Breast epithelium (tissue), 4 donors: ENCODE measurements at places on chromosomes 5 and 9.
A peak's percentile ranks its signal among the peaks of the same experiment; 100 is the strongest.

DNA sequence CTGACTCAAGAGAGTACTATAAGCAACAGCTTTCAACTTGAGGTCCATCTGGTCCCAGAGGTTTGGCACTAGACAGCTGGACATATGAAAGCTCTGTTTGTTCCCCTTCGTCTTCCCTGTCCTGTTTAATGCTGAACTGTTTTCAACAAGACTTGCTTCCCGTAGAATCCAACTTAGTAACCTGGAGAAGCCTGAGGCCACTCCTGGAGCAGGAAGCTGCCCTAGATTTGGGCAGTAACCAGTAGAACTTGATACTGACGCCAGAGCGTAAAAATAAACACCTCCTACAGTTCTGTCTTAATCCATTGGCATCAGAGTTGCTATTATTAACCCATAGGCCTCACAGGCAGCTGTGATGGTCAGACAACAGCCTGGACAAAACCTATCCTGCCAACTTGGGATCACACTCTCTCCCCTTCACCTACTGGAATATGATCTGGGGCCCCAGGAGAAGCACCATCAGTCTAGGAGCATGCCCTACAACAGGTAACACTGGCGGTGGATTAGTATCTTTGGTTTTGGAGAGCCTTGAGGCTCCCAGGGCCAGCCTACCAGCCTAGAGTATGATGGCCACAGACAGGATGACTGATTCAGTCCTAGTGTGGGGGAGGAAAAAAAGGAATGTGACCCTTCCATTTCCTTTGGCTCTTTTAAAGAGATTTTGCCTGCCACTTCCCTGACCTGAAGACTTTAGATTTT, 29.2 kb downstream of the RUSC2 start:
- peak; percentile 76 for DNase-seq

- DNase-seq = no peak
These were observed 29.7 kb upstream of the FYB1 start for GRCh38 chr5:39249069-39249468.

GRCh38 chr5:6029811-6030271, 348.5 kb downstream of the MED10 start:
- DNase-seq = no peak

DNA sequence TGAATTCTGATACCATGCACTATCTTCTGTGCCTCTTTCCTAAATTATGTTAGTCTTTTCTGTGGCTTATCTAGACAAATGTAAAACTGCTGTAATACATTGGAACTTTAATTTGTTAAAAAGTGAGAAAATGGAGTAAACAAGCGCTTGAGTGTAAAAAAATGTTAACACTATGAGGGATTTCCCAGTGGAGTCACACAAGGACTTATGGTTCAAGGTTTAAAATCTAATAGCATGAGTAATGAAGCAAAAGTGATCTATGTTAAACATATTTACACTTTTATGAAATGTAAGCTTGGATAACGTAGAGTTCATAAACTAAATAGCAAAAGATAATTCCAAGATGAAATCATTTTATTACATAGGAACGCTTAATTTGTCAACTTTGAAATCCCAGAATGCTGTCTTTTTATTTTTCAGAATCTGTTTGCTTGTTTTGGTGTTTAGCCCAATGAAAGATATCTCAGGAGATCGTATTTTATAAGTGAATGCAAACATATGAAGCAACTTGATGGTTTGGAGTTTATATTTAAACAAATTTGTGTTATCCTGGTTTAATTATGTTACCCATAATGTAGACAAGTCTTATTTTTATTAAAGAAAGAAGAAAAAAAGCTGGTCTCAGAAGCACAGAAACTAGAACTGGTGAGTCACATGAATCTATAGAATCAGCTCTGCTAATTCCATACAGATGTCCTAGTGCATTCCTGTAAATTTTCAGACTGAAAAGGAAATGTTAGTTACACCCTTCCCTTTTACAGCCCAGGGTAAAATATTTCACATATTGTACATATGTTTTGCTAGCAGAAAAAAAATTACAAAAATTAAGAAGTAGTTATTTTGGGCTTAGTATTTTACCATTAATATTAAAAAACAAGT, 34.2 kb upstream of the FBN2 start:
- no peak for DNase-seq

DNA sequence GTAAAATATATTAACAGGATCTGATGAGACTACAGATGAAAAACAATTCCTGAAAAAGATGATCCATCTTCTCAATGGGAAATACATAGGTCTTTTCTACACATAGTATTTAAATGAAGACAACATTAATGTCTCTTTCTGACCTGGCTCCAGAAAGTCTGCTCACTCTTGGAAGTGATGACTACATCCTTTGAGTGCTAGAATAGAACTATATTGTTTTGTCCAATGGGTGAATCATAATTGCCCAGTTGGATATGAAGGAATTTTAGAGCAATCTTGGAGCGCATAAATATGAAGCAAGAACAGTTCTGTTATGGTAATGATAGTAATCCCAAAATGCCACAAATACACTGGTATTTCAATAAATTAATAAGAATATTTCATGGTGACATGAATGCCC, 322.1 kb downstream of the DEPDC1B start:
- no peak for DNase-seq

- no peak for DNase-seq
These were observed 17.6 kb upstream of the TARS1 start for GRCh38 chr5:33423018-33423630.

DNA sequence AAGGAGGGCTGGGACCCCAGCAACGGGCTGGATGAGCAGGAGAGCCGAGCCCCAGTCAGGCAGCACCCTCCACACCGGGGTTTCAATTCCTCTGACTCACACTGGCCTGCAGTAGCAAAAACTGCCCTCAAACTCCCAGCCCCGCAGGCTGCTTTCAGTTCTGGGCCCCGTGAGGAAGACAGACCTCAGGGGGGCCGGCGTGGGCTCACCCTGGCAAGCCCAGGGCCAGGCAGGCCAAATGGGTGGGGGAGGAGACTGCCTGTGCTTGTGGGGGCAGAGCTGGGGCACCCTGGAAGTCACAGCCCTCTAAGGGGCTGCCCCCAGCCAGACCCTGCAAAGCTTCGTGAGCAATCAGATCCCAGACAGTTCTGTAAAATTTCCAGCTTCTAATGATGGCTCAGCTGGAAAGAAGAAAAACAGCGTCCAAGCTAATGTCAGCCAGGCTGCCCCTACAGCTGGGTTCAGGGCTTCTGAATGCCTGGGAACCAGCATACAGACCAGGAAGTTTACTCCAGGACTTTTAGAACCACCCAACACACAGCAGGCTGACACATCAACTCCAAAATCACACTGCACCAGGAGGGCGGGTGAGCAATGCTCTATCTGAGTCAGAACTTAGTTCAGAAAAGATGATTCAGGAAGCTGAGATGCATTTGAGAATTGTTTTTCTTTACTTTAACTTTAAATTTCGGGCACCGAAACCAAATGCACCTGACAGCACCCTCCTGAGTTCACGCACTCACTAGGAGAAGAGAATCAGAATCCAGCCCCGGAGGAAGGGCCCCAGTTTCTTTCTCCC, 34.7 kb downstream of the LPCAT1 start:
- DNase-seq = no peak

GRCh38 chr9:95634536-95634935, 117.8 kb upstream of the PTCH1 start:
- DNase-seq = no peak

DNA sequence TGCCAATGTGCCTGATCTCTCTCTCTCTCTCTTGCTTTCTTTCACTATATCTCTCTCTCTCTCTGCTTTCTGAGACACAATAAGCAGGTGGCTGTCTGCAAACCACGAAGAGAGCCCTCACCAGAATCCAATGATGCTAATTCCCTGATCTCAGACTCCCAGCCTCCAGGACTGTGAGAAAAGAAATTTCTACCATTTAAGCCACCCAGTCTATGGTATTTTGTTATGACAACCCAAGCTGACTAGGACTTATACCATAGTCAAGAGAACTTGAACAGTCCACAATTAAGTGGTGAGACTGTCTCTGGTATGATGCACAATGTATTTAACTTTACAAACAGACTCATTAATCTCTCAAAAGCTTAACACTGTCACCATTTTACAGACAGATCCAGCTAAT, 67.0 kb downstream of the NFIB start:
- DNase-seq = no peak

GRCh38 chr9:92738661-92739081, 26.0 kb downstream of the BICD2 start:
- DNase-seq = peak; percentile 74

DNA sequence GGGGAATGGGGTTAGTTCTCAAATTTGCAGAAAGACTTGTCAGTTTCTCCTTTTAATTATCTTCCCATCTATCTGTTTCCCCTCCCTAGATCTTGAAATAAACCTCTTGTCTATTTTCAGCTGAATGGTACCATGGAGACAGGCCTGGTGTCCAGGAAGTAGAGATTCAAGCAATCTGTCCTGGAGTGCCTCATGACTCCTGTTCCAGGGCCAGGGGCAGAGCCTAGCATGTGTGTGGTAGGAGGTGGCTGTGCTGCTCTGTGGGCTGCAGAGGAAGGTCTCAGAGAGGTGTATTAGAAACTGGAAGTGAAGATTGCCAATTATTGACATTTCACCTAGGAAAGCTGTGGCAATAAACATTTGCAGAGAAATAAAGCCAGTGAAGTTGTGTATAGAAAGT, 175.8 kb upstream of the ATP10B start:
- no peak for DNase-seq

GRCh38 chr5:111556501-111556900, 44.2 kb upstream of the STARD4 start:
- DNase-seq = no peak

DNA sequence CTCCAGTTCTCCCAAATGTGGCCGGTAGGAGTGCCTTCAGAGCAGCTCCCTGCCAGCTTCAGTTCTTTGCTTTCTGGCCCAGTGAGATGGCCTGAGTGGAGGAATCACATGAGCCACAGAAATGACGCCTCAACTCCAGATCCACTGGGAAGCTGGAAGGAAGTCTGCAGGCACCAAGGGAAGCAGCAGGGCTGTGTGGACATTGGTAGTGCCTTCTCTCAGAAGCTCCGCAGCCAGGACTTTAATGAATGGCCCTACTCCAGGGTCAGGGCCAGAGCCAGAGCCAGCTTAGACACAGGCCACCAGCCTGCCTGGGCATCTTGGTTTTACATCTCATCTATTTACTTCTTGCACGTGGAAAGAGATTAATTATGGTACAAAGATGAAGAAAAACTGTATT, 12.0 kb upstream of the PSMB7 start:
- no peak for DNase-seq

GRCh38 chr5:176427971-176428370, 11.6 kb upstream of the CLTB start:
- no peak for DNase-seq

GRCh38 chr5:177036443-177036842, 13.9 kb downstream of the ZNF346 start:
- DNase-seq = no peak

DNA sequence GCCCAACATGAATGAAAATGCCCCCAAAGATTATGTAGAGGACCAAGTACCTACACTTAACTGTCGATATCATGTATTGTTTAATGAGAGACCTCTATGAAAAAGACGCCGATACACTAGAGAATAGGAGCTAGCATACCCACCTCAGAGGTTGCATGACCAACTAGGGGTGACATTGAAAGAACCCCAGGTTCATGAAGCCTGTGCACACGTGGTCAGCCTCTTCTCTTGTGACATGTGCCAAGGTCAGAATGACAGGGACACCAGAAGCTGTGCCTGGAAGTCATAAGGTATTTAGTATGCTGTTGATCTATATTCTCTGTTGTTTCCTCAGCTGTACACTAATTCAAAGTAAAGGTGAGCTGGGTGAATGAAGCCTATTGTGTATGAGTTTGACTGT, 1594.1 kb downstream of the EFNA5 start:
- DNase-seq = no peak

GRCh38 chr5:2239201-2239910, 356.6 kb upstream of the IRX4 start:
- no peak for DNase-seq

- no peak for DNase-seq
These were observed 120.4 kb downstream of the ZNF608 start for GRCh38 chr5:124626053-124626452.

DNA sequence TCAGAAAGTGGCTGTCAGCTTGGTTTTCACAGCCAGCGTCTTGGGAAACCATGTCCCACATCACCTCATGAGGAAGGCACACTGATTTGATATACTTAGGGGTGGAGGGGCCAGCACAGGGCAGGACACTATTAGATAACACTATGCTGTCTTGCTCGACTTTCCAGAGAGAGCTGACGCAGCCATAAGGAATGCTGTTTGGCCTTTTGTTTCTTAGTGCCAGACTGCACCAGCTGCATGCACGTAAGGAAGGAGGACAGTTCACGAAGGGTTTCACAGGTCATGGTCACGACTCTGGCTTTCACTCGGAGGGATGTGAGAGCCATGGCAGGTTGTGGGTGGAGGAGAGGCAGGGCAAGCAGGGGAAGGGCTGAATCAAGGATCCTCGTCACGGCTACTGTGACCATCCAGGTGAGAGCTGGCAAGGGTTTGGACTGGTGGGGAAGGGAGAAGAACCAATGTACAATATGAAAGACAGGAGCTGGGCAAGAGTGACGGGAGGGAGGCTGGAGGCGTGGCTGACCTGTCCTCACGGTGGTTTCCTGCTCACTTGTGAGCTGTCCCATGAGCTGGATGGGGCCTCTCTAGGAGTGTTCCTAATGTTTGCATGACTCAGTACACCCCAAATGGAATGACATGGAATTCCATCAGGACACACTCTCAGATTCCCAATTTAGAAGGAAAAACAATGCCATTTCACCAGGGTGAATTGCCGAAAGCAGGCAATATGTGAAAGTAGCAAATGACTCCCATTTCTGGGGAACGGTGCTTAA, 61.7 kb downstream of the OTULIN start:
- DNase-seq = no peak

GRCh38 chr5:33270671-33271070, 170.1 kb upstream of the TARS1 start:
- DNase-seq = no peak

DNA sequence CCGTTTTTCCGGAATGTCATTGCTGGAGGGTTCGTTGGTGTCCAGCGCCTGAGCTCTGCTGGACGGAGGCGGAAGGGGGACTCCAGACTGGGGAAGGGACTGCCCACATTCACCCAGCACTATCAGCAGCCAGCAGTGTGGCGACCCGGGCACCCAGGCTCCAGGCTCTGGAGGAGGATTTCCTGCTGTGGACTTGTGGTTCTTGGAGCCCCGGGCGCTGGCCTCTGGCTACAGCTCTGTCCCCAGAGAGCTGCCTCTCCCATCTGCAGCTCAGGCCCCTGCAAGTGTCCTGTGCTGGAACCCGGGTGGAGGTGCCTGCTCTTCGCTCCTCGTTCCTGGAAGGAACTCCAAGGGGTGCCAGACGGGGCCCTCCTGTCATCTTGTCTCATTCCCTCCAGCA, 152.6 kb downstream of the RGS3 start:
- no peak for DNase-seq

DNA sequence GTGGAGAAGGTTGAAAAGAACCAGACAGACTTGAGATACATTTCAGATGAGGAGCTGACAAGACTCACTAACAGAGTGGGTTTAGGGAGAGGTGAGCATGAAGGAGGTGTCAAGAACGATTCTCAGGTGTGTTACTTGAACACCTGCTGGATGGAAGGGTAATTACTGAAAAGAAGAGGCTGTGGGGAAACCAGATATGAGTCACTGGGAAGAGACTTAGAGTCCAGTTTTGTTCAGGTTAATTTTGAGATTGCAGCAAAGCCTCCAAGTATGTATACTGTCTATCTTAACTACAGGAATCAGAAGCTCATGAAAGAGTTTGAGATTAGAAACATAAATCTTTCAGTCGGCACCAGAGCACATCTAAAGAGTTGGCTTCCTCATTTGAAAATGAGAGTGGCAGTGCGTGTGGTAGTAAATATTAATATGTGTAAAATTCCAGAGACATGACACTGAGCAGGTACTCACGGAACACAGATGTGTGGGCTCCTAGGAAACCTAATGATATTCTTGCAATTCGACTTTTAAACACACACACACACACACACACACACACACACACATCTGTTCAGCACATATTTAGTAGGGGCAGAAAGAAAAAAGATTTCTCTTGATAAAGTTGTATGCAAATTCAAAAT, 197.1 kb downstream of the CDH18 start:
- DNase-seq = no peak
